ENCODE measurements at places on chromosomes 2 and 18. TPM values are rescaled to one million over a fixed set of nuclear protein-coding genes. Genes with fewer than 3 reads are reported as not detected.

Gene PCBP1
- 105 TPM for total RNA-seq

Gene TMEM163
- 0.13 TPM for total RNA-seq

Gene IL18R1
- 3.1 TPM for total RNA-seq

Gene TTLL4
- total RNA-seq, result 7.9 TPM

Gene TDRD15
- not detected for total RNA-seq

Gene RGPD4
- not detected for total RNA-seq

Gene SLC23A3
- total RNA-seq, result 1.4 TPM

Gene FAP
- total RNA-seq, result 15.5 TPM

Gene ABCB11
- total RNA-seq, result not detected

Gene ACMSD
- total RNA-seq, result not detected

Gene UGT1A8
- total RNA-seq, result not detected

Gene NCL
- 92.0 TPM for total RNA-seq

Gene SP100
- 48.7 TPM for total RNA-seq
